NCI-H1436 (cell line): ENCODE measurements at places on chromosomes 7 and 10.

DNA sequence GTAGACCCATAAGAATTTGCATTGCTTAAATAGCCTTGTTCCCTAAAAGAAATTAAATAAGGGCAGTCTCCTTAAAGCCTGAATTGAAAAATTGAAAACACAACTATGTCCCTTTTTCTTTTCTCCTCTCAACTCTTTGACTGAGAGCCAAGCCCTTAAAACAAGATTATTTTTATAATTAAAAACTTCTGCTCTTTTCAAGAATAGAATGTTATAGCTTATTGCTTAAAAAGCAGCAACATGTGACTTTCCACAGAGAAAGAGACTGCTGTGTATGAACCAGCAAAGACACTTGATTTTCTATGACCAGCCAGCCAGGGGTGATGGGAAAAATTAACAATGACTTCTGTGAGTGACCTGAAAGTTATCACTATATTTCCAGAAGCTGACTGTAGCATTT is 295.2 kb upstream of the CELF2 start:
- no peak for DNase-seq

DNA sequence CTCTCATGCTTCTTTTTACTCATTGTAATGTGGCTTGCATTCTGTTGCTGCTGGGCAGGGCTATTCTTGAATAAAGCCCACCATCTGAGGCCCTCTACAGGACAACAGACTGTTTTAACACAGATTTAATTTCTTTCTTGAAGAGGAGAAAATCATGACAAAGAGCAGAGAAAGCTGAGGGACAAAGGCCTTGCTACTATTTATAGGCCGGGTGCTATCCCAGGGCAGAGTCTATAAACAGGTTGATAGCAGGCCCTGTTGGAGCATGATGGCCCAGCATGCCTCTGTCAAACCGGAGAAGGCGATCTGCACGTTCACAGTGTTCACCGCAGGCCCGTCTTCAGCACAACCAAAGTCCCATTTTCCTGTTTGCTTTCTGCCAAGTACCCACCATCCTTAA is 3.0 kb downstream of the VIPR2 start:
- DNase-seq: no peak

GRCh38 chr10:106185951-106186350 is 978.6 kb downstream of the SORCS1 start:
- DNase-seq: no peak

DNA sequence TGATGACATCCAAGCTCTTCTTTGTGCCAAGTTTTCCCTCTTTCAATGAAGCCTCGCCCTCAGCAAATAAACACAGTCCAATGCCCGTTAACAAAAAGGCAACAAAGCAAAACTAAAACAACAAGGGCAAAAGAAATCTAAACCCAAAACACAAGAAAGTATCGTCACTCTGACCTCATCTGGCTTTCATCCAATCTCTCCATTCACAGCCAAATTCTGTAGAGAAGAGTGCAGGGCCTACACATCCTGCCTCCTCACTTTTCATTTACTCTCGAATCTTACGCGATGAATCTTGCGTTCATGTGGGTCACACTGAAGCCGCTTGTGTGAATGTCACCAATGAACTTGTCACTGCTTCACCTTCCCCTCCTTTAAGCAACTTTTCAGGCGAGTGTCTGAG is 15.9 kb upstream of the AKR1E2 start:
- no peak for DNase-seq

DNA sequence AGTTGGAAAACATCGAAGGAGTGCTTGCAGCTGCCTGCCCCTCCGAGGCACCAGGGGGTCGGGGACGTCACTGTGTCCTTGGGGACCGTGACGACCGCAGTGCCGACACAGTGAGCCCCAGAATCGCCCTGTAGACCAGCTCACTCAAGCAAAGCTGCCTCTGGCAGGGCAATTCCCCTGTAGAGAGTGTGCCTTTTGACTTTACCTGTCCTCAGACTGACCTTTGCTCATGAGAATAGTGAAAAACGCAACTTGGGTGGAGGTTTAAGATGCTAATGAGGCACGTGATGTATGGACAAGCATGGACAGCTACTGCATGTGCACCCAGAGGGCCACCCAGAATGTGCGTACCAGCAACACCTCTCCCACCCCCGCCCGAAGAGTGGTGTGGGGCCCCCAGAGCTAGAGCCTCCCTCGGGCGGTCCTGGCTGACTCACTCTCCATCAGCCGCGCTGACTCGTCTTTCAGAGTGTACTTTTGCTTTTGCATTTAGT is 271.9 kb downstream of the ADARB2 start:
- no peak for DNase-seq

GRCh38 chr7:101177644-101178043 is 2.4 kb downstream of the NAT16 start:
- DNase-seq: no peak

DNA sequence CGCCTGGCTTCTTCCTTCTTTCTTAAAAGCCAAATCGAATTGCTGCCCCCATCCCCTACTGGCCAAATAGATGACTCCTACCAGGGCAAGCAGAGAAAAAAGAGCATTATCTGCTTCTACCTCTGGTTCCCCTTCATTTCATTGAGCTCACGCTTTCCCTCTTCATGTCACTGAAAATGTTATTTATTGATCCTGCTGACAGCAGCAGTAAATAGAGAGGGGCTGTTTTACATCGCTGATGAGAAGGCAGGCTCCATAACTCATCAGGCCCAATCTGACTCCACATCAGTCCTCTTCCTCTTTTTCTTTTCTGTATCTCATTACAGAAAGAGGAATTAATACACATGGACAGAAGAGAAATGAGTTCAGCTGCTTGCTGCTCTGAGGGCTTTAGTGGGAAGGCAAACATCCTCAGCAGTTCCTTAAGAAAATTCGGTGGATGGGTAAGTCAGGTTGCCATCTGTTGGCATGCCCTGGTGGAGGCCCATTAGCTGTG is 904.1 kb downstream of the KCNMA1 start:
- no peak for DNase-seq

GRCh38 chr7:55133630-55134358 is 115.0 kb downstream of the EGFR start:
- no peak for DNase-seq

- DNase-seq: no peak
Observed at GRCh38 chr7:90900628-90901356, 304.7 kb downstream of the CDK14 start.

- DNase-seq: no peak
Observed at GRCh38 chr7:105268511-105269392, 120.0 kb downstream of the SRPK2 start.

- DNase-seq: no peak
Observed at GRCh38 chr10:97520978-97521761, 22.4 kb downstream of the UBTD1 start.

GRCh38 chr10:23195846-23196600 is 3.9 kb downstream of the PTF1A start:
- no peak for DNase-seq

- DNase-seq: no peak
Observed at GRCh38 chr7:108836256-108836655, 266.6 kb downstream of the DNAJB9 start.

DNA sequence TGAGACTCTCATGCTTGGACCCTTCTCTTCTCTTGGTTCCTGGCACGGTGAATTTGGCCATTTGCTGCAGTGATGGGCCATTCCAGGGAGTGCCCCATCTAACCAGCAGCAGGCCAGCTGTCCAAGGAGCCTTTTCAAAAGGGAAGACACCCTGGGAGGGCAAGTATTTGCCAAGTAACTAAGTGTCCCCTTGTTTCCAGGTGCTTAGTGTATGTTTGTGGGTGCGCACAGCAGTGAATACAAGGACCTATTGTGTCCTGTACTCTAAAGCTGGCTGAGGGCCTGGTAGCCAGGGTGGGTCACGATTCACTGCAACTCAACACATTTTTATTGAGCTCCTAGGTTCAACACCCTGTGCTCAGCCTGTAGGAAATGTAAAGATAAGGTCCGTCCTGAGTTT is 348.8 kb downstream of the RNLS start:
- no peak for DNase-seq

DNA sequence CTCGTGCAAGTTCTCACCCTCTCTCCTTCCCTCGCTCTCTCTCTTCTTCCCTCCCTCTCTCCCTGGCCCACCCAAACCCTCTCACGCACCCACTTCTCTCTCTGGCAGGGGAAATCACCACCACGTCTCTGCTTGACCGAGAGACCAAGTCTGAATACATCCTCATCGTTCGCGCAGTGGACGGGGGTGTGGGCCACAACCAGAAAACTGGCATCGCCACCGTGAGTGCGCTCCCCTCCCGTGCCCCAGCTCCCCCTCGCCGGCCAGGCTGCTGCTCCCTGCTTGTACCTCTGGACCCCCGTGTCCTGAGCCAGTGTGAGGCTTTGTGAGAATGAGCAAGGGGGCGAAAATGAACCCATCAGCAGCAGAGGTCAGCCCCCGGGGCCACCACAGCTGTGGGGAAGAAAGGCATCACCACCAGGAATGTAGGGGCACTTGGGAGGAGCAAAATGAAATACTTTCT is 25.5 kb downstream of the C10orf105 start:
- DNase-seq: no peak

DNA sequence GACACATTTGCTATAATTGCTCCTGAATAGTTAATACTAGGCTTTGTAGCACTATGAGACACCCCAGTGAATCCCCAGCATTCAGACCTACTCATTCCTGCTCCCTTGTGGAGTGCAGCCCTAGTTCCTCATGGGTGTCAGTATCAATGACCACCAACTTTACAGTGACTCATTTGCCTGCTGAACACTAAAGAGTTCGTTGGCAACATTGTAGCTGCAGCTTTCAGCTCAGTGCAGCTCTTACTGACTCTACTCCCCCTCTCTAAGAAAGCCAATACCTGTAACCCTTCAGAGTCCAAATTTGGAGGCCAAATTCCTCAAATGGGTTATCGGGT is 127.1 kb upstream of the MTPN start:
- DNase-seq: no peak

- DNase-seq: peak; percentile 22
Observed at GRCh38 chr7:1939434-1940401, 269.6 kb downstream of the ELFN1 start.

DNA sequence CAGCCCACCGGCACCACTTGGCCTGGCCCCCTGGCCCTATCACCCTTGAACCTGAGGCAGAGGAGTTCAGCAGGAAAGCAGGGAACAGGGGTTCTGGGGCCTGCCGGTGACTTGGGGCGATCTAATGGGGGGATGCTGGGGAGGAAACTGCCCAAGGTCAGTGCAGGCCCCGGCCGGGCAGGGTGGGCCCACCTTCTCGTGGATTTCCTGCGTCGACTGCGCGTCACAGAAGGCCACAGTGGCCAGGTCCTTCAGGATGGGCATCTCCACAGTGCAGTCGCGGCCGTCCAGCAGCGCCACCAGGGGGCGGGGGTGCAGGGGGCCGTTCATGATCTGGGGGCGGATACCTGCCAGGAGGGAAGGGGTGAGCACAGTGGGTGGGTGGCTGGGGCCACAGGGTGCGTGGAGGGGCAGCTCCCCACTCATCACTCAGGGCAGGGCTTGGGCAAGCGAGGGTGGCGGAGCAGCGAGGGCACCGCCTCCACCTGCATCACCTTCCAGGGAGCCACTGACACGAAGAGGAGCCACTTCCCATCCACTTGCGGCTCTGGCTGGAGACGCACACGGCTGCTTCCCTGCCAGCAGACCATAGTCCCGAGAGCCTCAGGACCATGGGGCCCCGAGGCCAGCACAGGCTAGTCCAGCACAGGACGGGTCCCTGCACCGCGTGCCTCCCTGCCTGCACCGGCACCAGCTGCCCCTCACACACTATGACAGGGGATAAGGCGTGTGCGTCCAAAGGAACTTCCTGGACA is 61.4 kb downstream of the ZRANB1 start:
- no peak for DNase-seq

DNA sequence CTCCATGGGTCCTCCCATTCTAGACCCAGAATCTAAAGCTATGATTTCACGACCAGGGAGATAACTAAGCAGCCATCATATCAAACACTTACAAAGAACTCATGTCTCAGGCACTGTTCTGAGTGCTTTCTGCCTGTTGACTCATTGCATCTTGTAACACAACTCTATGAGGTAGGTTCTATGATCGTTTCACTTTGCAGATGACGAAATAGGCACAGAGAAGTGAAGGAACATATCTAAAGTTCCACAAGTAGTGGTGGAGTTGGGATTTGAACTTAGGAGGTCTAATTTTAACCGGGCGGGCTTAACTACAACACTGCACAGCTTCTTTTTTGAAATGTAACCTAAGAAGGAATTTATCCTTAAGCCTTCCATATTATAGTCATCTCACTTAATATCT is 2.9 kb downstream of the RBP4 start:
- DNase-seq: no peak

GRCh38 chr10:28678687-28679457 is 1.6 kb downstream of the BAMBI start:
- DNase-seq: peak; percentile 33

DNA sequence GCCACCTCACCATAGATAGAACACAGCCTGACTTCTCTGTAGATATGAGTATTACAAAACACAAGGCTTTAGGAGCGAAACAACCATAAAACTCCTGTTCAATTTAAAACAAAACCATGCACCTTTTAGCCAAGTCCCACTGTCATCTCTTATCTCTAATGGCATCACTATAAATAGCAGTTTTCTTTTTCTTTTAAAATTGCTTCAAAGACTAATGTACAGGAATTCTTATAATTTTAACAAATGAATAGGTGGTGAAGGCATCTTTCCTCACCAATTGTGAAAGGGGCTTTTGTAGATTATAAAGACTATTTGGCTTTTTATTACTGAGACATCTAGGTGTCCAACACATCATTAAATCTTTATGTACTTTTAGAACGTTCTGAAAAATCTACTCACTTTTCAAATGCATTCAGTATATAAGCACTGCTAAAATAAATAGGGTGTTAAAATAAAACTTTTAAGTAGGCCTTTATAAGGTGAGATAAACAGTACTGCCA is 205.7 kb upstream of the GRM3 start:
- DNase-seq: no peak

DNA sequence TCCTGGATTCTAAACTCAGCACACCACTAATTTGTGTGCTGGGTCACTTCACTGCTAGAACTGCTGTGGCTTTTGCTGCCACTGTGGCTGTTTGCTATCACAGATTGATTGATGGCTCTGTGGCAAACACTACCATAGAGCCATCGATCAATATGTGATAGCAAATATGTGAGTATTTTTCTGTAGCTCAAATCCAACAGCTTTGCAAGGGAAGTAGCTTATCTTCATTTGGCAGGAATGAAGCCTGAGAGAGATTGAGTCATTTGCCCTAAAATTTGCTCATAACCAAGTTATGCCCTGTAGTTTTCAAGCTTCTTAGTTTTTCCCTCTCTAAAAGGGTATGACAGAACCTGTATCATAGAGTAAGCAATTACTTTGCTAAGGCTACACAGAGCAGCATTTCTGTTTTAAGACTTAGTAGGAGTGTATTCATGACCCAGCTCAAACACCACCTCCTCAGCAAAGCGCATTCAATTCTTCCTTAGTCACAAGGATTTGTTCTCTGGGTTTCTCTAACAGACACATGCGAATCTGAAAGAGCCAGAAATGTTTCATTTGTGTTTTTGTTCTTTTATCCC is 43.1 kb downstream of the MINPP1 start:
- DNase-seq: no peak

GRCh38 chr10:21047096-21047495 is 150.0 kb upstream of the NEBL start:
- DNase-seq: no peak
